ENCODE measurements at places on chromosomes 5 and 9. TPM values are rescaled to one million over a fixed set of nuclear protein-coding genes. Genes with fewer than 3 reads are reported as not detected.

Gene CARTPT
- not detected for total RNA-seq

Gene TAF11L5
- total RNA-seq: not detected

Gene SLC34A1
- not detected for total RNA-seq

Gene ITGA1
- 1.9 TPM for total RNA-seq

Gene ARID3C
- total RNA-seq: not detected

Gene ZNF879
- 3.7 TPM for total RNA-seq

Gene C9orf153
- 0.66 TPM for total RNA-seq

Gene SCGB3A2
- total RNA-seq: not detected

Gene CCIN
- total RNA-seq: 0.22 TPM

Gene TICAM2
- 3.5 TPM for total RNA-seq

Gene LCN12
- total RNA-seq: 0.35 TPM

Gene CCL28
- total RNA-seq: 0.95 TPM

Gene SOWAHA
- not detected for total RNA-seq

Gene TAF11L8
- total RNA-seq: not detected

Gene GABRA6
- not detected for total RNA-seq

Gene PLPPR1
- total RNA-seq: not detected
